ENCODE measurements at places on chromosomes 3 and 15.

DNA sequence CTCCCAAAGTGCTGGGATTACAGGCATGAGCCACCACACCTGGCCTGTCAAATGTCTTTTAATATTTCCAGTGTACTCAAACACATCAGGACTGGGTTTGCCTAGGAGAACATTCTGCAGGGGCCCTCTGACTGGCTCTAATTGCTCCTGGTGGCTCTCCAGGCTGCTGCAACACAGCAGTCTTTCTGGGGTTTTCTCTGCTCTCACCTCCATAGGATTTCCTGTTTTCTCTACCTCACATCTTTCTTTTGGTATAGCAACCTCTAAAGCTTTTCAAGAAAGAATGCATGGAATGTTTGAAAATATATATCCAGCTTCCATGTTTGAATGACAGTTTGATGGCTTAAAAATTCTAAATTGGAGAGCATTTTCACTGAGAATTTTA lies 83.3 kb upstream of the IGSF10 start:
- DNase-seq = no peak

GRCh38 chr3:53181024-53181371 lies 20.0 kb downstream of the PRKCD start:
- DNase-seq = no peak

- no peak for DNase-seq
These were observed 41.8 kb downstream of the SMAD3 start for GRCh38 chr15:67107014-67107812.

DNA sequence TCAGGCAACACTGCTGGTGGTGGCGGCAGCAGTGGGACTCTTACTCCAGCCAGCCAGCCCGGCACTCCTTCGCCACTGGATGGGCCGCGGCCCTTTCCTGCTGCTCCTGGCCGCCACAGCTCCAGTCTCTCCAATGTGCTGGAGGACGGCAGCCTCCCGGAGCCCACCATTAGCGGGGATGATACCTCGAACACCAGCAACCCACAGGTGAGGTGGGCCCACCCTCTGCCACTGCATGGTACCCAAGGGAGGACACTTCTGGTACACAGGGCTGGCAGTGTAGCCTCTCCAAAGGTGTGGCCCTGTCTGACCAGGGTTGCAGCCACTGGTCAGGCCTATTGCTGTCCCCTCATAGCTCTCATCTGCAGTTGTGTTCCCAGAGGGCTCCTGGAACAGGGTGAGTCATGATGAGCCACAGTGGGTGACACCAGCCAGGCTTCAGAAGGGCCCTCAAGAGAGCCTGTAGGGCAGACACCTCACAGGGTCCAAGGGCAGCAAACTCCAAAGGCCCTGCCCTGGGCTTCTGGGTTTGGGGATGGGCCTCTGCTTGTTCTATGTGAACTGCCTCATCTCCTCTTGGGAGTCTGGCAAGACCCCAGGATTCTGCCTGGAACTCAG lies 20.8 kb downstream of the NBEAL2 start:
- no peak for DNase-seq

- no peak for DNase-seq
These were observed 122.2 kb upstream of the C2CD4B start for GRCh38 chr15:62287066-62287857.

All from stimulated activated naive CD8-positive, alpha-beta T cell treated with anti-CD3 and anti-CD28 coated beads, Interleukin-15, amount 100 ng/mL, for 72 hours (primary cell).